T-cell (primary cell): ENCODE measurements at places on chromosomes 7 and 10. TPM values are rescaled to one million over a fixed set of nuclear protein-coding genes. Genes with fewer than 3 reads are reported as not detected.

DNA sequence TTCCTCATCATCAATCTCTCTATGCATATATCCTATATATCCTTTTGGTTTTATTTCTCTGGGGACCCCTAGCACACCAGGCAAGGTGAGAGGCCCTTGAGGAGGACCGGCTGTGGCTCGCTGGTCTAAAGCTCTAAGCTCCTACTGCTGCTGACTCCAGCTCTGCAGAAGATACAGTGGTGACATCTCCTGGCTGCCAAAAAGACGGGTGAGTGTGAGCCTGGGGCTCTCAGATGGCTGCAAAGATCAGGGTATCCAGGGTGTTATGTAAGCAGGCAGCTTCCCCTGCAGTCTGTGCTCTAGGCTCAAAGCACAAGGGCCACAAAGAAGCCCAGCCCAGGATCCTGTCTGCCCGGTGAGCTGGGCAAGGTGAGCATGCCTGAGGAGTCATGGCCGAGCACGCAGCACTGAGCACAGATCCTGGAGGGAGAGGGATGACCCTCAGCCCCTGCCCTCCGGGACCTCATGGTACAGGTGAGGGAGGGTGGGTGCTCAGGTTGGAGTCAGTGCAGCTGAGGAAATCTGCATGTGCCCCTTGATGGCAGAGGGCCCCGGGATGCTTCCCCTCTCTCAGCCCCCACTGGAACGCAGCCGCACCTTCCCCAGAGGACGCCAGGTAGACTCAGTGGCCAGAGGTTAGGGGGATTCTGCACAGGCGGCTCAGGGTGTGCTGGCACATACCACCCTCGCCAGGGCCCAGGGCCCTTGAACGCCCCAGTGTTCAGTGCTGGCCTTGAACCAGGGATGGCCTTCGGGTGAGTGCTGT is 95.4 kb upstream of the INSIG1 start:
- DNase-seq: no peak
- H3K27me3 ChIP-seq: peaks cover 4% of the 10 kb centered on the region
- no peak overlapping the region for H3K27ac ChIP-seq
- peaks cover 9% of the 10 kb centered on the region for H3K4me1 ChIP-seq
- H3K4me3 ChIP-seq: no peak overlapping the region

DNA sequence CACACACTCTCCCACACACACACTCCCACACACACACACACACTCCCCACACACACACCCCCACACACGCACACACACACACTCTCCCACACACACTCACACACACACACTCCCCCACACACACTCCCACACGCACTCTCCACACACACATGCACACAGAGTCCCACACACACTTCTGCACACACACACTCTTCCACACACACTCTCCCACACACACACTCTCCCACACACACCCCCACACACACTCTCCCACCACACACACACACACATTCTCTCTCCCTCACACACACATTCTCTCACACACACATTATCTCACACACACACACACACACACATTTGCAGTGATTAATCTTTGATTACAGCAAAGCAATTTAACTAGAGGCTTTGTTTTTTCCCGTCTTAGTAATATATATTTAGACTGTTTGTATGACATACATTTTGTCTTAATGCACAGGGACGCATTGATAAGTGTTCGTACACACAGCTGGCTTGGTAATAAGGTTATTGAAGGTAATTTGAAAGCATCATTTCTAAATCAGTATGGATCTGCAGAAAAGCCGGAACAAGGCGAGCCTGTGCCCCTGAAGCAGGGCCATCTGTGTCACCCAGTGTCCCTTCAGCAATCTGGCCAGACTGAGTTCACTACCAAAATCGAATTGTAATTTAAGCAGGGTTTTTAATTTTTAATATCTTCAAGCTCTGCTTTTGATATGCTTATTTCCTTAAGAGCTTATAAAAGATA is 69.9 kb upstream of the SH2B2 start:
- H3K27ac ChIP-seq: no peak overlapping the region
- H3K27me3 ChIP-seq: no peaks in the 10 kb centered on the region
- no peak for DNase-seq
- H3K4me1 ChIP-seq: no peaks in the 10 kb centered on the region
- H3K36me3 ChIP-seq: peaks cover 4% of the 10 kb centered on the region

GRCh38 chr10:71957546-71958275 is 6.5 kb upstream of the CHST3 start:
- no peak overlapping the region for H3K4me3 ChIP-seq
- H3K27ac ChIP-seq: no peak overlapping the region
- no peaks in the 10 kb centered on the region for H3K36me3 ChIP-seq
- DNase-seq: no peak

- no peaks in the 10 kb centered on the region for H3K27me3 ChIP-seq
- no peak for DNase-seq
- H3K4me1 ChIP-seq: no peaks in the 10 kb centered on the region
- no peak overlapping the region for H3K4me3 ChIP-seq
- H3K36me3 ChIP-seq: no peaks in the 10 kb centered on the region
These were observed 183.7 kb upstream of the CDK1 start for GRCh38 chr10:60594476-60595051.

GRCh38 chr10:1543596-1543995 is 193.7 kb downstream of the ADARB2 start:
- no peak overlapping the region for H3K4me3 ChIP-seq
- no peaks in the 10 kb centered on the region for H3K4me1 ChIP-seq
- peaks cover 14% of the 10 kb centered on the region for H3K27me3 ChIP-seq
- DNase-seq: no peak
- no peak overlapping the region for H3K27ac ChIP-seq
- no peaks in the 10 kb centered on the region for H3K36me3 ChIP-seq

GRCh38 chr7:150415161-150416153 is 35.0 kb upstream of the GIMAP8 start:
- H3K36me3 ChIP-seq: no peaks in the 10 kb centered on the region
- H3K27me3 ChIP-seq: no peaks in the 10 kb centered on the region
- no peaks in the 10 kb centered on the region for H3K4me1 ChIP-seq
- H3K27ac ChIP-seq: no peak overlapping the region

GRCh38 chr10:17789396-17789795 is 19.8 kb upstream of the MRC1 start:
- no peaks in the 10 kb centered on the region for H3K36me3 ChIP-seq
- DNase-seq: no peak
- no peak overlapping the region for H3K27ac ChIP-seq
- no peaks in the 10 kb centered on the region for H3K4me1 ChIP-seq
- H3K27me3 ChIP-seq: peaks cover 3% of the 10 kb centered on the region

DNA sequence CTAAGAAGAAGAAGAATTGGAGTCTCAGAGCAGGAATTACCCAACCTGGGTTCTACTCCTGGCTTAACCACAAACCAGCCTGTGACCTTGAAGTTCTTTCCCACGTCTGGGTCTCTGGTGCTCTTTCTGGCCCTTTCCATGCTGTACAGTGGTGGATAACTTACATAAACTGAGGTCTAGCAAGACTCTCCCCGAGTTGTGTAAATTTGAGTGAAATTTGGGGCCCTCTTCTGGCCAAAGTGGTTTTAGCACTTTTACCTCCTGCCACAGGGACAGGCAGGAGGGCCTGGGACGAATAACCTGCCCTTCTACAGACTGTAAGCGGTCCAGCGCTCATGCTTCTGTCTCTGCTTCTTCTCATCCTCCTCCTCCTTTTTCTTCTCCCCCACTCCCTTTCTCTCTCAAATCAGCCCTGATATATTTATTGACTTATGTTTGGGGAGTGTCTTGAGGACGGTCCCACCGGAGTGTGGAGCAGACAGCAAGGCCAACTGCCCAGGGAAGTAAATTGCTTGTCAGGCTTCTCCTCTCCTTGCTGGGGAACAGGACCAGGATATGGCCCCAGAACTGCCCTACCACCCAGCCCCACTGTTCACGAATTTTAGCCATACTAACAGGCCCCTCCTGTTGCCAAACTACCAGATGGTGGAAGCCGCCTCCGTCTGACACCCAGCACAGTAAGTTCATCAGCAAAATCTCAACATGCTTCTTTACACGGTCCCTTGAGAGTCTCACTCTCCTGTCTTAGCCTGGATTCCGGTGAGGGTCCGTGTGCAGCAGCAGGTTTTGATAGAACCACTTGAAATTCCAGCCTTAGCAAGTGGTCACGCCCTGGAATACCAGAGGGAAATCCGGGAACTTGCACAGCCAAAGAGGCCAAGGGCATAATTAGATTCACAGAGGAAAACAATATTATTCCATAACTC is 4.0 kb upstream of the SH3PXD2A start:
- H3K27me3 ChIP-seq: peaks cover 15% of the 10 kb centered on the region
- H3K36me3 ChIP-seq: no peaks in the 10 kb centered on the region
- no peak overlapping the region for H3K27ac ChIP-seq
- peaks cover 14% of the 10 kb centered on the region for H3K4me1 ChIP-seq
- peak; percentile 12 for DNase-seq

DNA sequence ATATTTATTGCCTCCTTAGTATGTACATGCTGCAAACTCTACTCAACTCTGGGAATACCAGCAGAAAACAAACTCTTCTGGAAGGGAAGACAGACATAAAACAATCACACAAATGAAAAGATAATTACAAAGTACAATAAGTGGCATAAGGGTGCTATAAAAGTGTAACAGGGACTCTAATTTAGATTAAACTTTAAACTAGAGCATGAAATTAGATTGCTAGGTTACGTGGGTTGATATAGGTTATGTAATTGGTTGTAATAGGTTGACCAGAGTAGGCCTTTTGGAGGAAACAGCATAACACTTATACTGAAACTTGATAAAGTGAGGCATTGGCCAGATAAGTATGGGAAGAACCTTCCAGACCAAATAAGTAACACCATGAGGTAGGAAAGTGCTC is 26.2 kb upstream of the DKK1 start:
- no peak overlapping the region for H3K4me3 ChIP-seq
- no peaks in the 10 kb centered on the region for H3K27me3 ChIP-seq
- DNase-seq: no peak

DNA sequence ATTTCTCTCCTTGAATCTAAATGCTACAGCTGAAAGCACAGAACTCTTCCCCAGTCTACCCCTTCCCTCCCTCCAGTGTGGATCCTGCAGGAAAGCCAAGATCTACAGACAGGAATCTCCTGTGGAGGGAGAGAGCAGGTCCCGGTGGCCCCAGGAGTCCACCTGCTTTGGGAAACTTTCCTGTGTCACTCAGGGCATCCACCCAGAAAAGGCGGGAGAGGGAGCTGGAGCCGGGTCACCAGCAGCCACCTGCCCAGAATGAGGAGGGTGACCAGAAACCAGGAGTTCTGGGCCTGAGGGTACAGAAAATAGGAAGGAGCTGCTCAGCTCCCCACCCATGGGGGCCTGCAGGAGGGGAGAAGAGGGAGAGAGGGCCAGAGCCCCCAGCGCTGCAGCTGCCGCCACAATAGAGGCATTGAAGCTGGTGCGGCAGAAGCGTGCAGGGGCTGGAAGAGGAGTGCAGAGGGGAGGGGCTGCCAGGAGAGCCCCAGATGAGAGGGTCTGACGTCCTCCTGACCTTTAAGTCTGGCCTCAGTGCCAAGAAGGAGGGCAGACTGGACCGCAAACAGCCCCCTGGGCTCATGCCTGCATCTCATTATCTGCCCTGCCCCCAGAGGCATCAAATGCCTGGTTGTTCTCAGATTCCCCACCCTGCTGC is 56.3 kb upstream of the TMEM72 start:
- no peaks in the 10 kb centered on the region for H3K27me3 ChIP-seq
- no peak for DNase-seq
- H3K27ac ChIP-seq: no peak overlapping the region
- no peak overlapping the region for H3K4me3 ChIP-seq
- no peaks in the 10 kb centered on the region for H3K4me1 ChIP-seq

DNA sequence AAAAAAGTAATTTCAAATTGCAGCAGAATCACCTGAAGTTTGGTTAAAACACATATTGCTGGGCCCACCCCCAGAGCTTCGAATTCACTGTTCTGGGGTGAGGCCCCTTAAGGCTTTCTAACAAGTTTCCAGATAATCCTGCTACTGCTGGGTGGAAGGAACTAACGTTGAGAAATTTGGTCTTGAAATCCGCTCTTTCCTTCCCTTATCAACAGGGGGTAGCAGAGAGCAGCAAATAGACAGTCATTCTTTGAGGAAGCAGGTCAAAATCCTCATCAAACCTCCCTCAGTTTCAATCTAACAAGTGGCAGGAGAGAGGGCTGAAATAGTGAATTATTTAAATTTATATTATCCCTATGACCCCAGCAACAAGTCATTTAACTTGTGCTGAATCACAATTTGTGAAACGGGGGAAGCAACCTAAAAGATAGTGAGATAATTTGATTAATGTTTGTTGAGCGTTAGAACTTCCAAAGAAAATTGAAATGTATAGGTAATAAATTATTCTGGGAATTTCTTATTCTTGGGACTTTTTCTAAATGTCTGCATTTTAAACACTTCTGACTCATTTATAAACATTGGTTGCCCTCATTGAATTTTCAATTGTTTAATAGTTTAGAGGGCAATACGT is 21.7 kb upstream of the MALSU1 start:
- H3K36me3 ChIP-seq: no peaks in the 10 kb centered on the region
- no peak overlapping the region for H3K27ac ChIP-seq
- H3K4me1 ChIP-seq: no peaks in the 10 kb centered on the region
- no peaks in the 10 kb centered on the region for H3K27me3 ChIP-seq
- no peak for DNase-seq

DNA sequence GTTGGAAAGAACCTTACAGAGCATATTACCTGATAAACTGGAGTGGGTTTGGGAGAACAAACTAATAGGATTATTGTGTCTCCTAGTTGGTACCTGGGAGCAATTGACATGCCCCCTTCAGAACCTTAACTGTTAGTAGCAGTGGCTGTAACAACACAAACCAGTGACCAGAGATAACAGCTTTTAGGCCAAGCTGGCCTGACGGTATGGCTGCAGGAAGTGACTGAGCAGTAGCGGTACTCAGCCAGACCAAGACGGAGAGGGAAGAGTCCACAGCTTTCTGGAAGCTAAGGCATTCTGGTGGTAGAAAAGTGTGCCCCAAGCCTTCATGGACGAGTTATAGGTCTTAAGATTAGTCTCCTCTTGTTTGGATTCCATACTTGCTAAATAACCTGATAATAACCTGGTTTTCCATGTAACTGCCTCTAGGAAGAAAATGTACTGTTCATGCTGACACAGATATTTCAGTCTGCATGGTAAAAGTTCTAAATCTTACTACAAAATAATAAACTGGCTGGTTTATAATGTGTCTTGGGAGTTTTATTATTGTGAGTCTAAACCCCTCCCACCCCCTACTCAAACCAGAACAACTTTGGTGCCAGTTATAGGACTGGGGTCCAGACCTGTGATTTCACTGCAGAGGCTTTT is 11.3 kb downstream of the NOLC1 start:
- H3K27ac ChIP-seq: no peak overlapping the region
- H3K4me3 ChIP-seq: no peak overlapping the region
- H3K36me3 ChIP-seq: peaks cover 55% of the 10 kb centered on the region
- H3K4me1 ChIP-seq: no peaks in the 10 kb centered on the region

GRCh38 chr7:49774459-49775064 is 1.1 kb downstream of the VWC2 start:
- H3K4me1 ChIP-seq: no peaks in the 10 kb centered on the region
- H3K27ac ChIP-seq: no peak overlapping the region
- H3K36me3 ChIP-seq: no peaks in the 10 kb centered on the region
- H3K4me3 ChIP-seq: no peak overlapping the region
- H3K27me3 ChIP-seq: peaks cover 20% of the 10 kb centered on the region
- no peak for DNase-seq

GRCh38 chr7:140062118-140062527 is 628 bp downstream of the PARP12 start:
- peak overlapping the region; percentile 71 for H3K27ac ChIP-seq
- peak overlapping the region; percentile 87 for H3K4me3 ChIP-seq
- H3K36me3 ChIP-seq: no peaks in the 10 kb centered on the region
- H3K27me3 ChIP-seq: no peaks in the 10 kb centered on the region
- peaks cover 47% of the 10 kb centered on the region for H3K4me1 ChIP-seq
- DNase-seq: peak; percentile 60

GRCh38 chr7:116809636-116810266 is 52.6 kb upstream of the CAPZA2 start:
- H3K27me3 ChIP-seq: no peaks in the 10 kb centered on the region
- no peak for DNase-seq
- H3K36me3 ChIP-seq: no peaks in the 10 kb centered on the region
- no peak overlapping the region for H3K4me3 ChIP-seq
- no peaks in the 10 kb centered on the region for H3K4me1 ChIP-seq

Gene SFTPA1
- total RNA-seq: 6.4 TPM

Gene UTF1
- total RNA-seq: not detected

Gene MYL10
- not detected for total RNA-seq
